ENCODE measurements at places on chromosomes 1 and 21. TPM values are rescaled to one million over a fixed set of nuclear protein-coding genes. Genes with fewer than 3 reads are reported as not detected.

DNA sequence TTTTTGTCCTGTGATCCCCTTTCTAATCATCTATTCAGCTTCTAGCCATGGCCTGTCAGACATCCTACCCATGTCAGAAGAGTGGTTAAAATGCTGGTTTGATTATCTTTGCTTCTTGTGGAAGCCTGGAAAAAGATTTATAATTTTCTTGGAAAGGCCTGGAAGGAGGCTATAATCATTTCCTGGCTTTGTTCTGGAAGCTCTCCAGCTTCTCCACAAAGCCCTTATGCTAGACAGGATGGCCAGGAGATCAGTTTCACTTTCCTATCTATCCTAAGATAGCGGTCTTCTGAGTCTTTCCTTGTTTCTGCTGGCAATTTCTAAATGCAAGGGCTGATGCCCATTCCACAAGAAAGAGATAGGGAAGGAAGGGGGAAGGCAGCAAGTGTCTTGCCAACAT, 90.9 kb upstream of the SLC44A3 start:
- no peak overlapping the region for H3K27ac ChIP-seq

DNA sequence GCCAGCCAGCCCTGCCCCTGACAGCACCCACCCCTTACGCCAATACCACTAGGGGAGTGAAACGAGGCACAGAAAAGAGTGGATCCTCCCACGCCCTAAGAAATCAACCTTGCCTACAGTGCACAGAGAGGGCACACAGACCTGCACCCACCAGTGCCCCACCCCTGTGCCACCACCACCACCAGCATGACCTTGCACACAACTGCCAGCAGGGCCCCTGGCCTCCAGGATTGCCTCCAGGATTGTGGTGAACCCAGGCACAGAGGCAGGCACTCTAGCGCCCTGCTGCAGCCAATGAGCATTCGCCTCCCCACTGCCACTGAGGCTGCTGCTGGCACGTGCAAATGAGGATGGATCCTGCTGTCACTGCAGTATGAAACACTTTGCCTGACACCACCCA, 23.5 kb upstream of the SGIP1 start:
- H3K27me3 ChIP-seq: no peaks in the 10 kb centered on the region
- H3K36me3 ChIP-seq: no peaks in the 10 kb centered on the region
- no peak overlapping the region for H3K4me3 ChIP-seq
- DNase-seq: no peak
- no peak overlapping the region for H3K27ac ChIP-seq
- no peaks in the 10 kb centered on the region for H3K4me1 ChIP-seq

Gene PADI2
- total RNA-seq: 2.4 TPM

DNA sequence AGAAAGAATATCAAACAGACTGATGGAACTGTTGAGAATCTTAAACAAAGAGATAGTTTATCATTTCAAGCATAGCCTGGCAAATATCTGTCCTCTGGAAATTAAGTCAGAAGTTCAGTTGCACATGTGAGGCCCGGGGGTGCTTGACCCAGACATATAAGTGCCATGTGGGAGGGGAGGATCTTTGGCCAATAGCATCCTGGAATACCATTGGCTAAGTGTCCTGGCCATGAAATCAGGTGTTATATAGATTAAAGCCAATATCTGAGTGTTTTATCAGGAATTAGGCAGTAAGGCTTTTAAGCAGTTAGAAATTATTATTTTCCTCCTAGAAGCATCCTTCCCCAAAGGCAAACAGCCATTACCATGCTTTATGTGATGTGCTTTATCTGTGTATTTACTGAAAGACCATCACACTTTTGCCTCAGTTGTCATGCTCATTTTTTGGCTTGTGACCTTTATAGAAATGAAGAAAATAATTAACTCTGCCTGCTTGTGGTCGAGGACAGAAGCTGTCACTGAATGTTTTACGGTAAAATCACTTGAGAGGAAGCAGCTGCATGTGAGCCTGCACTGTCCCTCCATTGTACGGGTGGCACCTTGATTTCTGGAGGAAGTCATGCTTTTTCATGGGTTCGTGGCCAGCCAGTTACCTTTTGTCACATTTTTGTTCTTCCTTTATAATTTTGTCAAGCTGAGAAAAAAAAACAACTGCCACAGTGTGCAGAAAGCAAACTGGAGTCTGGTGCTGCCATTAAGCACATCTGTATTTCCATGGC, 259.9 kb upstream of the FMN2 start:
- H3K36me3 ChIP-seq: no peaks in the 10 kb centered on the region
- no peaks in the 10 kb centered on the region for H3K27me3 ChIP-seq
- no peak for DNase-seq
- no peak overlapping the region for H3K27ac ChIP-seq
- H3K4me1 ChIP-seq: no peaks in the 10 kb centered on the region
- no peak overlapping the region for H3K4me3 ChIP-seq

Measured in tibial nerve (tissue), 4 donors.